ENCODE measurements at places on chromosomes 16 and 17.

DNA sequence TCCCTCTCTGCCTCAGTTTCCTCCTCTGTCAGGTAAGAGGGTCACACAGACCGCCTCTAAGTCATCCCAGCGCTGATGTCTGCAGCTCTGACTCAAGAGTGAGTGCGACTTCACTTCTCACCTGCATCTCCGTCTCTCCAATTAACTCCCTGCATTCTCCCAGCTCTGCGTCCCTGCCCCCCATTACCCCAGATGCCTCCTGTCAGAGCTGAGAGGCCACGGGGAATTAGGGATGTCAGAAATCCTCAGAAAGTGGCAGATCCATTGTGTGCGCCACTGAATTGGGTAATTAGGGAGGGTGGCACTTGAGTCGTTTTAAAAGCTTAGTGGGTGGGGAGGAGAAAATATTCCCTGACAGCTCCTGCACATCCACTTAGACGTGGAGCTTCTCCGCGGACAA, 885.4 kb upstream of the EEF2KMT start:
- DNase-seq, result no peak

DNA sequence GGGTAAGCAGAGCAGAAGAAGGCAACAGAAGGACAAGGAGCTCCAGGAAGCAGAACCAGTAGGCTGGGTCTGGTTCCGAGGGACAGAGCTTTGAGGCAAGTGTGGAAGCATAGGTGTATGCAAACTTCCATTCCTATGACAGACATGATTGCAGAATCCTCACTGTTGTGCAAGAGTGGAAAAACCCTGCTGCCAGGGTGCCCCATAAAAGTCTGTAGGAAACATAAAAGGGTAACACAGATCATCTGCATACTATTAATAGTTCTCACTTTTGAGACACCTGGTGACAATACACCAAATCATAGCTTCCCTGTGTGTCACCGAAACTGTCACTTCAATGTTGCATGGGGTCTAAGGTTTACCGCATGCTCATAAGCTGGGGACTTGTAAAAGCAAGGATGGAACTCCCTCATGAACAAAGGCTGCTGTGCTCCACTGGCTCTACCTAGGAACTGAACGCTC, 39.7 kb downstream of the ARHGAP17 start:
- no peak for DNase-seq

GRCh38 chr16:12426122-12426521, 377.6 kb downstream of the CPPED1 start:
- no peak for DNase-seq

DNA sequence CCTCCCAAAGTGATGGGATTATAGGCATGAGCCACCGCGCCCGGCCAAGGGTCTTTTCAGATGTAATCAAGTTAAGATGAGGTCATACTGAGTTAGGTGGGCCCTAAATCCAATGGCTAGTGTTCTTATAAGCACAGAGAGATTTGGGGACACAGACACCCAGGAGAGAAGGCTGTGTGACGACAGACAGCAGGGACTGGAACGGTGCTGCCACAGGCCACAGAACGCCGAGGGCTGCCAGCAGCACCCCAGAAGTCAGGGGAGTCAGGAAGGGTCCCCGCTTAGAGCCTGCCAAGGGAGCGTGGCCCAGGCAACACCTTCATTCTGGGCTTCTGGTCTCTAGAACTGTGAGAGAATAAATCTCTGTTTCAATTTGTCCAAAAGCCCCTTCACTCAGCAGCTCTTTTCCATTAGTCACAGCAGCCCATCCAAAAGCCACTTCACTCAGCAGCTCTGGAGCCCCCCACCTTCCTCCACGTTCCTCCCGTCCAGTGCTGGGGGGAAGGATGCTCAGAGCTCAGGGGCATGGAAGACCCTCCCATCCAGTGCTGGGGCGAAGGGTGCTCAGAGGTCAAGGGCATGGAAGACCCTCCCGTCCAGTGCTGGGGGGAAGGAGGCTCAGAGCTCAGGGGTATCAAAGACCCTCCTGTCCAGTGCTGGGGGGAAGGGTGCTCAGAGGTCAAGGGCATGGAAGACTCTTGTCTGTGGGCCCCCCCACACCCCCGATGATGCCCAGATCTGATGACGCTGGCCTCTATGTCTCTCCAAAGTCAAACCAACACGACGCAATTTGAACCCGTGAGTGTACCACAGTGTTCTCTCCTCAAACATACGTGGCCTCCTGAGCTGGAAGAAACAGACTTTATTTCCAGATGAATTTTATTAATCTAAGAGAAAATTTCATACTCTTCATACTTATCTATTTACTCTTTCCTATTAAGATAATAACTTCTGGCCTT, 11.9 kb downstream of the RAB40B start:
- no peak for DNase-seq

- DNase-seq, result no peak
Observed at GRCh38 chr17:70074956-70075355, at the start of gene KCNJ16. KCNJ16 (plus strand) TSS chr17:70075225; CDS start chr17:70132088, 56,863 bp downstream.

DNA sequence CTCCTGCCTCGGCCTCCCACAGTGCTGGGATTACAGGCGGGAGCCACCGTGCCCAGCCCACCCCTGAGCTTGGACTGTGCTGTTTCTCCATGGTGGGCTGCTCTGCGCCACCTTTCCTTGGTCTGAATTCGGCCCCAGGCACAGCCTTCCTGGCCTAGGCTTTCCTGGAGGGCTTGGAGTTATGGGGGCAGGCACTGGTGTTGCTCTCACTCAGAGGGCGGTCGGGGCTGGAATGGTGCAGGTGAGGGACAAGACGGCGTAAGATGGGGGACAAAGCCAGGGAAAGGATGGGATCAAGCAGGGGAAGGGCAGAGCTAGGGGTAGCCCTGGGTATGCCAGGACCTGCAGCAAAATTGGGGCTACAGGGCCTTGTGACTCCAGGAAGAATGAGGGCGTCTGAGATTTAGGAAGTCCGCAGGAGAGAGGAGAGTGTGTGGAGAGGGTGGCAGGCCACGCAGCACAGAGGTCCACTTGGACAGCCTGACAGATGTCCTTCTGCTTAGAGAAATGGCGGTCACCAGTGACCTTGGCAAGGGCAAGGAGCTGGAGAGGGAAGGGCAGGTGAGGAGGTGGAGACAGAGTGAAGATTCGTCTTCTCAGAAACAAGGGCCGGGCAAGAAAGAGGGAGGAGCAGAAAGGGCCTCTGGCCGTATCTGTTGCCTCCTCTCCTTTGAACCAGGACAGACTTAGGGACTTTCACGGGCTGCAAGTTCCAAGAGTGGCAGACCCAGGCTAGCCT, 1.6 kb upstream of the ATP6V0C start:
- DNase-seq, result no peak

- DNase-seq, result no peak
Observed at GRCh38 chr16:23074423-23074822, 74.8 kb downstream of the USP31 start.

DNA sequence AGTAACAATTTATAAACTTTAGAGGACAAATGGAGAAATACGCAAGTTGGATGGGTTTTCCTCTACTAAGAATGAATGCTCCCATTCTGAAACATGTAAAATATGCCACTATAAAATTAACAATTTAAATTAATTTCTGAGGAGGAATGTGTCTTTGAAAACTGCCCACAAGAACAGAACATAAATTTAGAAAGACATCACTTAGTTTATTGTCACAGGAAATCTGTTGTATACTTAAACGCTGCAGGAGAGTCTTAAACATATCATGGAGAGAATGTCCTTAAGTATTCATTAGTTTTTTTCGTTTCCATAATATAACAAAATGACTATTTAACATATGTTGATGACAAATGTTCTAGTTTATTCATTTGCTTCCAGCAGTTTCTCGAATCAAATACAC, 29.6 kb downstream of the USP32 start:
- no peak for DNase-seq

Measured in stimulated activated effector memory CD8-positive, alpha-beta T cell treated with anti-CD3 and anti-CD28 coated beads, Interleukin-12 subunit alpha, Interleukin-12 subunit beta, amount 100 ng/mL, for 72 hours (primary cell).